ENCODE measurements at places on chromosomes 12 and 14.

- DNase-seq, result no peak
These were observed 44.6 kb downstream of the DDHD1 start for GRCh38 chr14:53108292-53109104.

DNA sequence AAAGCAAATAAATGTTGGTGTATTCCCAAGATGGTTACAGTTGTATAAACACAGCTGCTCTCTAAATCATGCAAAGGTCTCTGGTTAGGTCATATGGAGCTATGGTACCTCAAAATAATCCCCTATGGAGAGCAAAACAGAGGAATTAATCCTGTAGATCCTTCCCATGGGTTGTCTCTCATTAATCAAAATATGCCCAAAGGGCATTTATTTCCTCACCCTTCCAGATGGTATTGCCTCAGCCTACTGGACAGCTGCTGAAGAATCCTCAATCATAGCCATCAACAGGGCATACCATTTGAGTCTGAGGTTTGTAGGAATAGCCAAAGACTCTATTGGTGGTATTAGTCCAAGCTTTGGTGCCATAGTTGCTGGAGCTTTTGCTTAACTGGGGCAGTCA is 360.9 kb downstream of the RPL10L start:
- DNase-seq, result no peak

DNA sequence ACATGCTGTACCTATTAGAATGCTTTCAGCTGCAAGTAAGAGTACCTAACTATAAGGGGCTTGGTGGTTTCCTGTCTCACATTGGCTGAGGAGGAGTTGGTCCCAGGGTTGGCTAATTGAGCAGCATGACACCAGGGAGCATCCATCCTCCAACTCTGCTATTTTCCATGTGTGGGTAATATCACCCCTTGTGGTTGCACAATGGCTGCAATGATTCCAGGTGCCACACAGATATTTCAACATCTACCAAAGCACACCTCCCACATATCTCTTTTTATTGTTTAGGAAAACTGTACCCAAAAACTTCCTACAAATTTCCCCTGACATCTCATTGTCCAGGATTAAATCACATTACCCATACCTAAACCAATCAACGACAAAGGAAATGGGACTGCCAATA is 118.0 kb upstream of the EEA1 start:
- no peak for DNase-seq

GRCh38 chr12:104506676-104507401 is 50.1 kb downstream of the CHST11 start:
- no peak for DNase-seq

GRCh38 chr12:28936711-28937110 is 212.4 kb upstream of the FAR2 start:
- no peak for DNase-seq

DNA sequence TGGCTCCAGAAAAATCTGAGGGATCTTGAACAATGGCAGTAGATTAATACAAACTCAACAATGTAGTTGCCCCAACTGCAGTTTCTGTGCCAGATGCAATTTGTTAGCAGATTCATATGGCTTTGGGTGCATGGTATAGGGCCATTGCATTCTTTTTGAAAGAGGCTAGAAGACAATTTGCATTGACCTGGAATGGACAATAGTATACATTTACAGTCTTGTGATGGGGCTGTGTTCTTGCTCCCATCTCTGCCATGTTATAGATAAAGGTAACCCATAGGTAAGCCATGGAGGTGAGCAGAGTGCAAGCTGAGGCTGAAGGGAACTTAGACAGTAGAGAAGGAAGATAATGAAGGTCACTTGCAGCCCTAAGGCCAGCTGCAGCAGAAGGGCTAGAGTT is 50.1 kb upstream of the DIO3 start:
- DNase-seq, result no peak

Measured in inflammatory macrophage (primary cell).